ENCODE measurements at places on chromosomes 12 and 14.
A peak's percentile ranks its signal among the peaks of the same experiment; 100 is the strongest.

DNA sequence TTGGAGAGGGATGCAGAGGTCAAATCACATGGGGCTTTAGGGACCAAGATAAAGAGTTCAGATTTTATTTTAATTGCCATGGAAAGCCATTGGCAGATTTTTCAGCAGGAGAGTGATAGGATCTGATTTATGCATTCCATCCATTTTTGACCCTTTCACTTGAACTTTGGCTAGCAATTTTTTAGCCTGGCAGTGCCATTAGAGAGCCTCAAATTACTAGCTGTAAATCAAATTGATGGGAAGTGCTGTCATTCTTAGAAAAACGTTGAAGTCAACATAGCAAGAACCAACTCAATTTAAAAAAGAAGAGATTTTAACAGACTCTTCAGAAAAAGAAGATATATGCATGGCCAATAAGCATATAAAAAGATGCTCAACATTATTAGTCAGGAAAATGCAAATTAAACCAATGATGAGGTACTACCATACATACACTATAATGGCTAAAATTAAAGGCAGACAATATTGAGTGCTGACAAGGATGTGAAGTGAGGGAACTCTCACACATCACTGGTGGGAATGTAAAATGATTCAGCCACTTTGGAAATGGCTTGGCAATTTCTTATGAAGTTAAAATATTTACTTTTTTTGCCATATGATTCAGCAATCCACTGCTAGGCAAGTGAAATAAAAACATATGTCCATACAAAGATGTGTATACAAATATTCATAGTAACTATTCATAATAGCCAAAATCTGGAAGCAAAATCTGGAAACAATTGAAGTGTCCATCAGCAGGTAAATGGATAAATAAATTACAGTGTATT, 89.7 kb downstream of the PTCSC3 start:
- DNase-seq: no peak

GRCh38 chr14:106044949-106045596, 518.7 kb downstream of the TMEM121 start:
- DNase-seq: peak; percentile 91

GRCh38 chr12:93173178-93173957, 204.4 kb upstream of the NUDT4 start:
- no peak for DNase-seq

- DNase-seq: no peak
These were observed 344.1 kb upstream of the PDE3A start for GRCh38 chr12:20024194-20024593.

DNA sequence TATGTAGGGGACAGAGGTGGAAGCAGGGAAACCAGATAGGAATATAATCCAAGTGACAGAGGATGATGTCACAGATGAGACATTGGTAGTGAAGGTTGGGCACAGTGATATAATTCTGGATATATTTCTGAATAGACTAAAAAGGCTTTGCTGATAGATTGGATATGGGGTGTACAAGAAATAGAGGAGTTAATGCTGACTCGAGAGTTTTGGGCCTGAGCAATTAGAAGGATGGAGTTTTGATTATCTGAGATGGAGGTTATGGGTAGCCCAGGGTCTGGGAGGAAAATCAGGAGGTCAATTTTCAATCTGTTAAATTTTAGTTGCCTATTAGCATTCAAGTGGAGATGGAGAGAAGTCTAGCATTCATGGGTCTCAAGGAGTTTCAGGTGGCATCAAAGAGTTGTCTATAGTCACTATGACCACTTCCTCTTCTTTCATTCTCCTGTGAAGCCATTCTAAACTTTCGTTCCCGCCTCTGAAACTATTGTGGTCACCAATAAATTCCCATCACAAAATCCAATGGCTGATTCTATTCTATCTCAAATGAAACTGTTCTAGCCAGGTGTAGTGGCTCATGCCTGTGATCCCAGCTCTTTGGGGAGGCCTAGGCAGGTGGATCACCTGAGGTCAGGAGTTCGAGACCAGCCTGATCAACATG, 10.6 kb upstream of the ANO6 start:
- DNase-seq: no peak

- DNase-seq: no peak
These were observed 9.8 kb upstream of the RMST start for GRCh38 chr12:97452839-97453238.

- no peak for DNase-seq
These were observed 110.7 kb downstream of the SLC15A5 start for GRCh38 chr12:16166563-16167470.

- DNase-seq: no peak
These were observed 77.1 kb downstream of the B4GALNT3 start for GRCh38 chr12:536751-537245.

DNA sequence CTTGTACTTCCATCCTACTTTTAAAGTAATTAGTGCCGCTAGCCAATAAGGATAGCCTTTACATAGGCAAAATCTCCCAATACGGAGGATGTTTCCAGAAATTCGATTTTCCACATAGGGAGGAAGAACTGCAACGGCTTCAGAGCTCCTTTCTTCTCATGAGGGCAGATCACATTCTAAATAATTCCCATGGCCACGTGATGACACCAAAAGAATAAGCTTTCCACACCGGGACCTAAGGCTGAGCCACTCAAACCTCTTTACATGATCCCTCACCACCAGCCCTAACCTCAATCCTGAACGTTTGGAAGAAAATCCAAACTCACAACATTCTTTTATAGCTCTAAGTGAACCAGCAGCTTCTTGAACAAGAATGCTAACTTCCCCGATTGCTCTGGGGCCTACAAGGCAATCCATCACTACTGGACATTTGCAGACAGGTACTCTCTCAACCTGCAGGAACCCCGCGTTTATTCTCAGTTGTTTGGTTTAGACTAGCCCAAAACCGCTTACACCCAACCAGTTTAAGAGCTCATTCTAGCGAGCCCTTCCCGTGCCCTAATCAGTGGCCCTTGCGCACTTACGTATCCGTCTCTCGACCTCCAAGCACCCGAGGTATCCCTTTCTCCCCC, 884 bp downstream of the CAPRIN2 start:
- DNase-seq: no peak

DNA sequence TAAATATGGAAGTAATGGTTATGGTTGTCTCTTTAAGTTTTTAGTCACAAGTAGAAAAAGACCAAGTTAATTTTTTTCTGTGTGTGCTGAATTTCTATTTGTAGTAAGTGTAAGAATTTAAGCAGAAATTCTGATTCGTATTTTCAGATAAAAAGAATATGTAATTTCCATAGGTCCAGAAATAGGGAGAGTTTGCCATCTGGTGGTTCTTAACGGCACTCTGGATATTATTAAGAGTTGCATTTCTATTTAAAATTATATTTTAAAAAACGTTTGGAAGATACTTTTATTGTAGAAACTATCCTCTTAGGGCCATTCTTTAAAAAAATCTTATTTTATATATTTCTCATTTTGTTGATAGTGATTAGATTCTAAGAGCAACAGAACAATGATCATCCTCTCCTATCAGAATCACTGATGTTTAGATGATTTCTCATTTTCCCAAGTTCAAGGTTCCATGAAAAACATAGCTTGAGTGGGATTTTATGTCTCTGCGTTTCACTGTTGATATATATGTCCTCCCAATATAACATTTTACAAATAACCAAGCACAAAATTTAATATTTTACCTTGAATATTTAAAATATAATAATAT, 88.3 kb downstream of the LRRK2 start:
- DNase-seq: no peak

- DNase-seq: no peak
These were observed 45.9 kb downstream of the SLC17A8 start for GRCh38 chr12:100402763-100403162.

- DNase-seq: peak; percentile 56
These were observed 60.3 kb downstream of the KLRG1 start for GRCh38 chr12:9049520-9050133.

GRCh38 chr12:30996752-30997151, 70.2 kb downstream of the TSPAN11 start:
- no peak for DNase-seq

- peak; percentile 74 for DNase-seq
These were observed 3.7 kb downstream of the TMEM253 start for GRCh38 chr14:21104448-21105060.

GRCh38 chr14:89660166-89660565, 243.1 kb upstream of the FOXN3 start:
- DNase-seq: no peak

DNA sequence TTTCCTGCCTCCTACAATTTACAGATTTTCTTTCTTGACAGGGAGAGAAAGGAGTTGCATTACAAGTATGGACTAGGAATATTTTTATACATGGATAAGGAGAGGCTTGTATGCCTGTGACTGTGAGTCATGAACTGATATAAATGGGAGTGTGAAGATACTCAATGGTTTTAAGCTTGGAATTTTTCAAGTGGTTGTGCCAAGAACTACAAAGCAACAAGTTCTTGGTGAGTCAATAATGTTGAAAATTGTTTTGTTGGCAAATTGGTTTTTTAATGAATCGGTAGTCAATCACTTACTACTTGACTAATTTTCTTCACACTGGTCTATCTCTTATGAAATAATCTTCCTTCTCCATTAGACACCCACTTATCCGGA, 58.9 kb upstream of the HMGA2 start:
- no peak for DNase-seq

DNA sequence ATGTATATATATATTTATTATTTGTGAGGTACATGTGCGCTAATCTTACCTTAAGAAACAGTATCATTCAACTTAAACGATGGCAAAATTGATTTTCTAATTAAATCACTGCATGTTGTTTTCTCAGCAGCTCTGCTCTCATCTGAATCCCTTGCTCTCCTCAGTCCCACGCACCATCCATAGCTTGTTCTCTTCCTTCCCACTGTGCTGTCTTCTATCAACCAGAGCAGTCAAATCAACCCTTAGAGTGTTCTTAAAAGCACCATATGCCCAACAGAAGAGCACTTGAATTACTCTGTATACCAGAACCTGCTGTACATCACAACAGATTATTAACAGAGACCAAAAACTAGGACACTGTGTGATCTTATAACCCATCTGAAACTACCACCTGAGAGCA, 209.4 kb upstream of the G2E3 start:
- DNase-seq: no peak

- DNase-seq: peak; percentile 99
These were observed at the start of gene MLF2 for GRCh38 chr12:6752921-6753771. MLF2 (minus strand) TSS chr12:6753141; CDS start chr12:6752334, 807 bp downstream.

DNA sequence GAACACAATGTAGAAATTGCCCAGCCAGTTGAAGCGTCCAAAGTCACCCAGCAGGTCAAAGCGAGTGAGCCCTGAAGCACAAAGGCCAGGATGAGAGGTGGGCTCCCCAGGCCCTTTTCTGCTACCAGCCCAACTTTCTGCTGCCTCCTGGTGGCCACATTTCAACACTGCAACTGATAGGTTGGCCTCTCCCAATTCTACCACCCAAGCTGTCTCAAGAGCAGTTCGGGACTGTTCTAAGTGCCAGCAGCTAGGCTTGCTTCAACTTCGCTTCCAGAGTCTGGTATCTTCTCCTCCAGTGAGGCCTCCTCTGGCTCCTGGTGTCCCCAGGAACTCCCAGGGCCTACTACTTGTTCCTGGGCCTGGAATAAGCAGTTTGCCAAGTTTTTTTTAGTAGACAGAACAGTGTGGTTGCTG, 3.4 kb upstream of the DHH start:
- DNase-seq: peak; percentile 75

DNA sequence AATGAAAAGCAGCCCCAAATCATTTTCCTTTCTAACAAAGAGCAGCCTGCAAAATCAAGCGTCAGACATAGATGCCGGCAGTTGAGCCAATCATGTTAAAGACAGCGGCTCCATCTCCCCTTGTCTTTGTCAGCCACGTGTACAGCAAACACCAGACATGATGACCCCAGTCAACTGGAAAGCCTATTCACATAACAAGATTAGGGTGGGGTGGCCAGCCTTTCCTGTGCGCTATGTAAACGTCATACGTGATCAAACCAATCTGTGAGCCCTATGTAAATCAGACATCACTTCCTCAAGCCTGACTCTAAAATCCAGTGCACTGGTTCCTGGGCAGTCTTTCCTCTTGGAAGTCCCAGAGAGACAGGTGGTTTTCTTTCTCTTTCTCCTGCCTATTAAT, 9.9 kb upstream of the FICD start:
- DNase-seq: no peak

- DNase-seq: no peak
These were observed at the start of gene CKB for GRCh38 chr14:103522649-103523574. CKB (minus strand) TSS chr14:103522830; CDS start chr14:103522493, 337 bp downstream.

- no peak for DNase-seq
These were observed 27.9 kb downstream of the HNRNPC start for GRCh38 chr14:21241218-21241819.

GRCh38 chr12:6430124-6430989, 14.4 kb upstream of the CD27 start:
- peak; percentile 44 for DNase-seq

DNA sequence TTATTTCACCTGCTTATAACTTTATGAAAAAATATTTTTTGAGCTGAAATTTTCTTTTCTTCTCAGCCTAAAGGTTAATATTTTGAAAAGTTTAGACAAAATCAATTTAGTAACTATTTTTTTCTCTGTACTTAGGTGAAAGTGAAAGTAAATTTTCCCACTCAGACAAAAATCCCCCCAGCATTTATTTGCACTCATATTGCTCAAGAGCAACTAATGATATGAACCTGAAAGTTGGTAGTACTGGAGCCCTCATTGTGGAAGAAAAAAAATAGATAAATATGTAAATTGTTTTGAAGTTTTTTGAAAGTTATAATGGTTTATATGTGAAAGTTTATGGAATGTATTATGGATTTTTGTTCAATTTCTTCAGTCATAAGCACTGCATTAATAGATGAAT, 1005.9 kb upstream of the ATXN7L3B start:
- DNase-seq: no peak

DNA sequence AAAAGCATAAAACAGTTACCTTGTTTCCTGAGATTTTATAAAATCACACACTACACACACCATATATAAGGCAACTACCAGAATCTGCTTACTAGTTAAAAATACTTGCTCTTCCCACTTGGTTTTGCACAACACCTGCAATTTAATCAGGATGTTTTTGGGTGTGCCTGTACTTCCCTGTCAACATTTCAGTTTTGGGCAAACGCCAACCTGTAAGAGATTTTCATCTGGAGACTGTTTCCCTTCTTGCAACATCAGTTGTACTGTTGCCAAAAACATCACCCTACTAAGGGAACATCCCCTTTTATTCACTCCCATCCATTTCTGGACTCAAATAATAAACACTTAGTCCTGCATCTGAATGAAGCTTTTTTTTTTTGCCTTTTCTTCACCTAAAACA, 172.3 kb downstream of the DUSP6 start:
- no peak for DNase-seq

- DNase-seq: no peak
These were observed 34.0 kb upstream of the JDP2 start for GRCh38 chr14:75393794-75394193.

GRCh38 chr12:3202734-3203446, 125.7 kb downstream of the TSPAN9 start:
- DNase-seq: peak; percentile 71

Data from activated CD8-positive, alpha-beta T cell treated with anti-CD3 and anti-CD28 coated beads, Interleukin-2, amount 10 ng/mL, durations not matched to agents 7 days and 5 days (primary cell).